AG09319 (cell line): ENCODE measurements at places on chromosomes 7 and 10.

- no peak for DNase-seq
Measured at GRCh38 chr10:119782981-119783664, 57.3 kb downstream of the INPP5F start.

GRCh38 chr10:65235266-65235665, 1690.6 kb upstream of the LRRTM3 start:
- no peak for DNase-seq

- no peak for DNase-seq
Measured at GRCh38 chr7:130741331-130741995, 7.5 kb upstream of the KLF14 start.

DNA sequence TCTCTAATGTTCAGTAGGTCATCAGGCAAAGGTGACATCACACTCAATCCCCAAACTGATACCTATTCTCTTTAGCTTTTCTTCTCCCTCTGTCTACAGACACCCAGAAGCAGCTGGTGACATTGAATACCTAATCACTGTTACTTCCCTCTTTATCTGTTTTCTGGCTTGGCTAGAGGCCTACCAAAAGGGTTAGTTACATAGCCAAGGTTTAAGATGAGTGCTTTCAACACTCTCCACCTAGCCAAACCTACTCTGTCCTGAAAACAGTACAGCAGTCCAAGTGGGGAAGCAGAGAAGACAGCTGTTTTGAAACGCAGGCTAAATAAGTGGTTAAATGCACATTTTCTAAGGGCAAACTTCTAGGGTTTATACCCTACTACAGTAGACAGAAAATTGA, 39.4 kb downstream of the CCNJ start:
- DNase-seq: no peak

DNA sequence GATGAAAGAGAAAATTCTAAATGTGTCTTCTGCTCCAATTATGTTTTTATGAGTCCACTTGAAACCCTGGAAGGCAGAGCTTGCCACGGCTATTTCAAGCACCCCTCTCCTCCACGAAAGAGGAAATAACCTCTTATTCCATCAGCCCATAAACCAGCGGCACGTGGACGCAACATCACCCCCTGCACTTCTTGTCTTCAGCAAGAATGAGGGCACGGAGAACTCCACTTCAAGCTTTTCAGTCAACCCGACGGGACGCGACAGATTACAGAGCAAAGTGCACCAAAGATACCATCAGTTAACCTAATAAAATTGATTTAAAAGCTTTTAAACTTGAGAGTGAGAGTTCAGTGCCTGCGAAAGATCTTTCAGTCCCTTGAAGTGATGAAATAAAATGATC, 406.3 kb downstream of the GALNT17 start:
- no peak for DNase-seq

- no peak for DNase-seq
Measured at GRCh38 chr10:65940816-65941662, 984.8 kb upstream of the LRRTM3 start.

- no peak for DNase-seq
Measured at GRCh38 chr7:50367100-50367499, 62.6 kb downstream of the IKZF1 start.

DNA sequence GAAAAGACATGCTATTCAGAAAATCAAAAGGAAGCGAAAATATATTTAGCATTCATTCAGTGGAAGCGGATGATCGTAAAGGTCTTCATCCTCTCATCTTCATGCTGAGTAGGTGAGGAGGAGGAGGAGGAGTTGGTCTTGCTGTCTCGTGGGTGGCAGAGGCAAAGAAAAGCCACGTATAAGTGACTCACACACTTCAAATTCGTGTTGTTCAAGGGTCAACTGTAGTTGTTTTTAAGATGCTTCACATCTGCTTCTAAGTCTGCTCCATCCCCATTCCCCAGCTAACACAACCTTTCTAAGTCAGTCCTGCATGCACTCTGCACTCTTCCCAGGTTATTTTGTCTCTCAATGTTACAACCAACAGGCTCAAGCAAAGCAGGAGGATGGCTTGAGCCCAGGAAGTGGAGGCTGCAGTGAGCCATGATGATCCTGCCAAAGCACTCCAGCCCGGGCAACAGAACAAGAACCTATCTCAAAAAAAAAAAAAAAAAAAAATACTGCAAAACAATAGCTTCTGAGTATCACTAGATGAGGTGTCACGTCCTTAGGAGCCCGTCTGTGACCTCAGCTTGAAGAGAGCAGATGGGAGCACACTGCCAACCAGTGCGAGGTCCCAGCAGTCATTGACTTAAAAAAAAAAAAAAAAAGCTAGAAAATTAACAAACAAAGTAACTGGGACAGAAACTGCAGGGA, 70.5 kb downstream of the SFMBT2 start:
- DNase-seq: no peak

- no peak for DNase-seq
Measured at GRCh38 chr10:96688789-96689188, 31.5 kb downstream of the PIK3AP1 start.
